ENCODE measurements at places on chromosomes 12 and 14.

DNA sequence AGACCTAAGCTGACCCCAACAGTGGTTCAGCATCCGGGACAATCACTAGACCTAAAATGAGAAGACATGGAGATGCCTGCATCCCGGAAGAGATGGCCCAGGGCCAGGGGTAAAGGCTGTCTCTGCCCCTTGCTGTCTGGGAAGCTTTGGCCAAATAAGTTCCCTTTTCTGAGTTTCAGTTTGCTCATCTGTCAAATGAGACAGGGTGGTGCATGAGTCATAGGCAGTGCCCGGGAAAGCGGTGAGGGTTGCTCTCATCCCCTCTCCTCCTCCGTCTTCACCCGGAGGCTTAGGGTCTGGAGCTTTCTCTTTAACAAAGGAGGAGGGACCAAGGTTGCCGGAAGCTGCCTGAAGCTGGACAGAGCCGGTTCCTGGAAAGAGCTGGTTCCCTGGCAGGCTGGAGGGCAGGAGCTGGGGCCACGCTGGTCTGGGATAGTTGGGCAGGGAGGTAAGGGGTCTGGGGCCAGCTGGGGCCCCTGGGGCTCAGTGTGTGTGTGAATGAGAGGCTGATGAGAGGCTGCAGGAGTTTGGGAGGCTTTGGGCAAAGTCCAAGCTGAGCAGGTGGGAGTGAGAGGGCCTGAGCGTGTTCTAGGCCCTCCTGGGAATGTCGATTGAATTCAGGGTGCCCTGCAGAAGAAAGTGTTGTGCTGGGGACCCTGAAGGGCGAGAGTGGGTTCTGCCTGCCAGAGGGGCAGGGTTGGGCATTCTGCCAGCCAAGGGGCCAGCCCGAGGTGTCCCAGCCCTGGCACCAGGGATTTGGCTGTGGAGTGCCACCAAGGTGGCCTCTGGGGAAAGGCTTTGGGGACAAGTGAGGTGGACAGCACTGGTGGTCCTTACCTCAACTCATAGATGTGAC, at the start of gene SDSL:
Gene SDSL (plus strand): TSS at position 351 of the 856 bp plus-strand sequence. CDS start 5,603 bp downstream, outside the sequence.
- DNase-seq: no peak

GRCh38 chr12:92340441-92341064, 194.9 kb upstream of the BTG1 start:
- DNase-seq: no peak

- DNase-seq: no peak
Measured at GRCh38 chr14:100776681-100777365, 49.1 kb upstream of the MEG3 start.

DNA sequence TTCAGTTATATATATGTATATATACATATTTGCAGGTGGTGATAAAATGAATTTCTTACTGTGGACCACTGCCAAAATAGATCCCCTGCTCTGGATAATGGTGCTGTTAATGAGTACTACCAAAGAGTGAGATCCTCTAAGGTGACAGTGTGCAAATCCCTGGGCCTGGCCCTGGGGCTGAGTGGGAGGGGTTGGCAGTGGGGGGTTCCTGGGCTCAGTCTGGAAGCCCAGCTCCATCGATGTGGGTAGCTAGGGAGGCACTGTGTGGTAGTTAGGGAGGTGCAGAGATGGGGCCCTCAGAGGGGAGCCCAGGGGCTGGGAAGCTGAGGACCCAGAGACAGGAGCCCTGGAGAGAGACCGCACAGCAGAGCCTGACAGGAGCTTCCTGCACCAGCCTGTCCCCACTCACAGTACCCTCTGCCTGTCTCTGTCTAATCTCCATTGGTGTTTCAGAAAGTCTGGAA, 9.1 kb downstream of the KRT8 start:
- no peak for DNase-seq

GRCh38 chr12:99609455-99610181, 37.9 kb upstream of the GARIN6 start:
- no peak for DNase-seq

Data from activated naive CD4-positive, alpha-beta T cell treated with anti-CD3 and anti-CD28 coated beads, Interleukin-2, amount 50 U/mL, for 16 hours (primary cell).